Stimulated activated CD4-positive, alpha-beta T cell treated with anti-CD3 and anti-CD28 coated beads, Interleukin-1b, Interleukin-23, amount 100 ng/mL, for 1 hour (primary cell): ENCODE measurements at places on chromosomes 11 and 22.

DNA sequence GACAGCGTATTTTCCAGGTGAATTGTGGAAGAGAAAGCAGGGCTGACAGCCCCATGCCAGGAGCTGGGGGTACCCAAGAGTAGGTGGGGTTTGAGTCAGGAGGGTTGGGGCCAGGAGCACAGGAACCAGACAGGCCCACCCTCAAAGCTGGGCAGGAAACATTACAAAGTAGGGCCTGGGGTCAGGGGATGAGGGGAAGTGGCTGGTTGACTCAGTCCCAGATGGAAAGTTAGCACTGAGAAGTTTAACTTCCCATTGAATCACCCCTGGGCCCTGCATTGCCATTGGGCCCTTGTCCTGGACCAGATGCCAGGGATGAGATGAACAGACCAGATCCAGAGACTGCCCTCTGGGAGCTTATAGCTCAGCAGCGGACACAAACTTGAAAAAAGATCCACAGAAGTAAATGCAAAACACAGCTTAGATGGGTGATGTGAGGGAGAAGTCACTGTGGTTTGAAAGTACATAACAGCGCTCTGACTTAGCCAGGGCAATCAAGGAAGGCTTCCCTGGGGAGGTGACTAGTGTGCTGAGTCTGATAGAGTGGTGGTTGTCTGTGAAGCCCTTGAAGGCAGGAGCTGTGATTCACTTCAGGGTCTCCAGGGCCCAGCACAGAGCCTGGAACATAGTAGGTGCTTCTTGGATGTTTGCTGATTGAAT lies 2.2 kb downstream of the MAFF start:
- DNase-seq, result no peak

DNA sequence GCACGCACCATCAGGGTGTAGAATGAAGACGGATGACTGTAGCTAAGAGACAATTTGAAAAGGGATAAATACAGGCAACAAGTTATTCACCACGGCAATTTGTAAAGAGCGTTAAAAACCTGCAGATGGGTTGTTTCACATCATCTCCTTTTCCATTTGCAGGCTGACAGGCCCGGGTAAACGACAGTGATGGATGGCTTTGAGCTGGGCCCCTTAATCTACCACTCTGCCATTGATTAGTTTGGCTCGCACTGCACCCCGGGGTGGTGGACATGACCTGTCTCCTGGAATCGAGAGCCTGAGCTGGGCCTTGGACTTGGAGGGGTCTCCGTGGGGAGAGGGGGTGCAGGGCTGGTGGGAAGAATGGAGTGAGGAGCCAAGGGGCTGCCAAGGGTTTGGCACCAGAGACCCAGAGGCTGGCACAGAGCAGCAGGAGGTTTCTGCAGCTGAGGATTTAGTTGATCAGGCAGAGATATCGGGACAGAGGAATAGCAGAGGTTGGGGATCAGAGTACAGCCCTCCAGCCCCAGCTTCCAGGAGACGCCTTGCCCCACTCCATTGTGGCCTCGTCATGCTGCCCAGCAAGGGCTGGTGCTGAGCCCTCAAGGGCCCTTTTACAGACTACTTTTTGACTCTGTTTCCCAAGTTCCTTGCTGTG lies 110.6 kb upstream of the NECTIN1 start:
- no peak for DNase-seq

DNA sequence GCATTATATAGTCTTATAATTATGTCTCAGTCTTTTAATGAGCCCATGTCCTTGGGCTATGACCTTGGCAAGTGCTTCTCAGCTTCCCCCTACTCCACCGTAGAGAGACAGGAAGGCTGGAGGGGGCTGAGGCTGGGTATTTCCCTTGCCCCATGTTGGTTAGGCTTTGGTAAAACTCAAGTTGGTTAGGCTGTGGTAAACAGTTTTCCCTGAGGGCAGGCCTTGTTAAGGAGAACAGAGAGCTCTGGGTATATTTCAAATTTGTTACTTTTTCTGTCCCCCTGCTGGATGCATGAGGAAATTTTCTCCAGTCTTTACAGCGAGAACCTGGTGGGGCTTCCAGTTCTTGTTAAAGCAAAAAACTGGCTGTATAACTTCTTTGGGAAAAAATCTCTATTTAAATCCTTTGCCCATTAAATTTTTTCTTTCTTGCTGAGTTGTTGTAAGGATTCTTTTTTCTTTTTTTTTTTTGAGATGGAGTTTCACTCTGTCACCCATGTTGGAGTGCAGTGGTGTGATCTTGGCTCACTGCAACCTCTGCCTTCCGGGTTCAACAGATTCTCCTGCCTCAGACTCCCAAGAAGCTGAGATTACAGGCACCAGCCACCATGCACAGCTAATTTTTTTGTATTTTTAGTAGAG lies 12.2 kb upstream of the DCHS1 start:
- no peak for DNase-seq

DNA sequence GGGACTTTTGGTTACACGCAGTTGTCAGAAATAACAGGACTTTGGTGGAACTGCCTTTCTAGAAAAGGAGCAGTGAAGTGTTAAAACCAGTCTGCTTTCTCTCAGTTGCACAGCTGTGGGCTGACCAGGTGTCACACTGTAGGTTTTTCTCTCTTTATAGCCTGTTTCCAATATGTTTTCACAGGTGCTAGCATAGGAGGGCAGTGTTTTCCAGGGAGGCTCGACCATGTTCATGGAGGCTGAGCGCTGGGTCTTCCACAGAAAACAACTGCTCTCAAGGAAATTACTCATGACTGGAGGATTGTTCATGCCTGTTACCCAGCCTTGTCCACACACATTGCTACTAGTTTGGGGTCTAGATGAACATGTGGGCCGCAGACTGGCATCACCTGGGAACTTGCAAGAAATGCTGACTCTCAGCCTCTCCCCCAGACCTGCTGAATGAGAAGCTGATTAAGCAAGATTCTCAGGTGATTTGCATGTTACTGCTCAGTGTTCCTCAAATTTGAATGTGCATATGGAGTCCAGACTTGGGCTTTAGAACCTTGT lies 157.7 kb downstream of the MAML2 start:
- DNase-seq, result no peak

DNA sequence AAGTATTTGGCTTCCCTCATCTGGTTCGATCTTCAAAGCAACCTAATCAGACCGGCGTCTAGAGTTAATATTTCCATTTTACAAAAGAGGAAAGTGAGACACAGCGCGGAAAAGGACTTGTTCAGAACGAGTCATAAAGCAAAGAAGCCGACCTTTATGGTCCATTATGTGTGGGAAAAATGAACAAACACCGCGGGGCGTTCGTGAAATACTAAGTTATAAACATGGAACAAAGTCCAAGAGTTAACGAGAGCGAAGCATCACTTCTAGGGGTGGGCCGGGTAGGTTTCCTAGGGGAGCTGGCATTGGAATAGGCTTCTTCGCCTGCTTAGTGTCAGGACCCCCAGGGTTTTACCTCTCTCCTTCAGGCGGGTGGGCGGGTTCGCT lies 575 bp downstream of the DUSP18 start:
- no peak for DNase-seq

DNA sequence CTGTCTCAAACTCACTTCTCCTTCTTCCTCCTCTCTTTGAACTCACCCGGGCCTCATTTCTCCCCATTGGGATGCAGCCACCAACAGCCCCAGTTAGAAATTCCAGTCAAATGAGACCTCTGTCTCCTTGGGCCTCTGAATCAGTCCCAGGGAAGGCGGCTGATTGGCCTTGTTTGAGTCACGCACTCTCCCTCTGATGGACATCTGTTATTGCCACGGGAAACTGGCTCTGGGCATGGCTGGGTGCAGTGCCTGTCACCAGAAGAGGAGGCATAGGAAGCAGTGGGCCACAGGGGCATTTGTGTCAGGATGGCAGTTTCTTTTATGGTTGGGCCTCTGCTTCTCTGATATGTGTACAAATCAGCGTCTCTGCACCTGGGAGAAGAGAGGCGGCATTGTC lies 9.6 kb upstream of the WNT11 start:
- no peak for DNase-seq

- DNase-seq, result no peak
Measured at GRCh38 chr22:39367035-39367434, 17.2 kb downstream of the SYNGR1 start.

GRCh38 chr11:72405009-72405408 lies 29.3 kb downstream of the CLPB start:
- DNase-seq, result no peak

DNA sequence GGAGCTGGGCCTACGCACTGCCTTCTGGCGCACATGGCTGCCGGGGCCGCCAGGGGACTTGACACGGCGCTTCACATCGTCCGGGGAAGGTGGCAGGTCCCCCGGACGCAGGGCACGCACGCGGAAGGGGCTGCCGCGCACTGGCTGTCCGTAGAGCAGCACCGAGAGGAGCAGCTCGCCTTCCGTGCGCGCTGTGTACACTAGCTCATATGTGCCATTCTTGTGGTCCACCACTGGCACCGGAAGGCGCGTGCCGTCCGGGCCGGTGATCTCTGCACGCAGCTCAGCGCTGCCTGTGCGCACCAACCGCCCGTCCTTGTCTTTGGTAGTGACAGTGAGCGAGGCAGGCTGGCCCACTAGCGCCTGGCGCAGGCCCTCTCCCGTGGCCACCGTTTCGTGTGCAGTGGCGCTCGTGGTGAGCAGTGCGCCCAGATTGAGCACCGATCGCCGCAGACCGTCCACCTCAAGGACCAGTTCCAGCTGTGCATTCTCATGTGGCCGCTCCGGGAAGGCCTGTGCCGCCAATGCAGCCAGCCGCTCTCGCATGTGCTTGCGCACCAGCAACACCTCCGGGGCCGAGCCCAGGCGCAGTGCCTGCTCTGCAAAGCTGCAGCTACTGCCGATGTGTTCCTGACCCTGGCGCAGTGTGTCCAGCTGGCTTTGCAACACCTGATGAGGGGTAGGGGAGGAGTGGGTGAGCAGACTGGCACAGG lies 15.7 kb upstream of the HPX start:
- no peak for DNase-seq

DNA sequence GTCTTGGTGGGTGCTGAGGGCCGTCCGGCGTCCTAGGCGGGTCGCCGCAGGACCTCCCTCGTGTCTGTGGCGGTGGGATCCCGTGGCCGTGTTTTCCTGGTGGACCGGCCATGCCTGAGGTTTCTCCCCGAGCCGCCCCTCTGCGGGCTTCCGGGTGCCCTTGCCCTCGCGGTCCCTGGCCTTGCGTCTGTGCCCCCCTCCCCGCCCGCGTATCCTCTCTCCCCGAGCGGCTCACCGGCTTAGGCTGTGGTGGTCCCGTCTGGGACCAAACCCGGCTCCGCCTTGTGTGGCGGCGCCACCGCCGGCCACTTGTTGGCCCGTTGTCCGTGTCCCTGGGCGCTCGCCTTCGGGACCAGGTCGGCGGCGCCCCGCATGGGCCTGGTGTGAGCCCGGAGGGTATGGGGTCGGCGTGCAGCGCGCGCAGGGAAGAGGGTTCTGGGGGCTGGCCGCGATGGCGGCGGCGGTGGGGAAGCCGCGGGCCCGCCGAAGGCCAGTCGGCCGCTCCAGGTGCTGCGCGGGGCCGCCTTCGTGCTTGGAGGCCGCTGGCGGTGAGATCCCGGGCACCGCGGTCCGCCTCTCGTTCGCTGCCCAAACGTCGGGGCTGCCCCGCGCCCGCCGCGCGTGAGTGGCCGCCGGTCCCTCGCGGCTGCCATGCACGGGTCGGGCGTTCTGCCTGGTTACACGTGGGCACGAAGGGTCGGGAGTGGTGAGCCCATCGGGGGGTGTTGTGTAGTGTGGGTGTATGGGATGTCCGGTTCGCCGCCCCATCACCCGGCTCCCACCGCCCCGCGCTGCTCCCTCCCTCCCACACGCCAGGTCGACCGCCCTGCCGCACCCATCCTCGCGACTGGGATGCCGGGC lies 3899.1 kb upstream of the OR11H1 start:
- DNase-seq, result no peak

DNA sequence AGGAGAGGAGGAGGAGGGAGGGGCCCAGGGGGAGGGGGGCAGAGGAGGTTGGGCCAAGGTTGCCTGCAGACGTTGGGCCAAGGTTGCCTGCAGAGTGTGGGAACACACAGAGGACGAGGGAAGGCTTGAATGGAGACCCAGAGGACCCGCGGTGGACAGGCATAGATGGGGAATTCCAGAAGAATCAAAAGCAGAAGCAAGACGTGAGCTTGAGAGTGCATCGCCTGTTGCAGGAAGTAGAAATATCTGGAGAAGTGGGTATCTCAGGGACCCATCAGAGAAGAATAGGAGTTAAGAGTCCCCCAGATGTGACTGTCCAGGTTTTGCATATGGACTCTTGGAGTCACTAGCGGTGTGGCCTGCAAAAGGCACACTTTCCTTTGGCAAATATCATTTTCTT lies 670.2 kb downstream of the TBC1D22A start:
- DNase-seq, result no peak

GRCh38 chr11:113518716-113519495 lies 43.7 kb upstream of the DRD2 start:
- DNase-seq, result no peak

GRCh38 chr11:115911613-115912346 lies 407.6 kb upstream of the CADM1 start:
- no peak for DNase-seq

GRCh38 chr11:126337474-126338241 lies 17.8 kb upstream of the ST3GAL4 start:
- DNase-seq, result no peak

- no peak for DNase-seq
Measured at GRCh38 chr11:131819865-131820264, 449.4 kb downstream of the NTM start.

DNA sequence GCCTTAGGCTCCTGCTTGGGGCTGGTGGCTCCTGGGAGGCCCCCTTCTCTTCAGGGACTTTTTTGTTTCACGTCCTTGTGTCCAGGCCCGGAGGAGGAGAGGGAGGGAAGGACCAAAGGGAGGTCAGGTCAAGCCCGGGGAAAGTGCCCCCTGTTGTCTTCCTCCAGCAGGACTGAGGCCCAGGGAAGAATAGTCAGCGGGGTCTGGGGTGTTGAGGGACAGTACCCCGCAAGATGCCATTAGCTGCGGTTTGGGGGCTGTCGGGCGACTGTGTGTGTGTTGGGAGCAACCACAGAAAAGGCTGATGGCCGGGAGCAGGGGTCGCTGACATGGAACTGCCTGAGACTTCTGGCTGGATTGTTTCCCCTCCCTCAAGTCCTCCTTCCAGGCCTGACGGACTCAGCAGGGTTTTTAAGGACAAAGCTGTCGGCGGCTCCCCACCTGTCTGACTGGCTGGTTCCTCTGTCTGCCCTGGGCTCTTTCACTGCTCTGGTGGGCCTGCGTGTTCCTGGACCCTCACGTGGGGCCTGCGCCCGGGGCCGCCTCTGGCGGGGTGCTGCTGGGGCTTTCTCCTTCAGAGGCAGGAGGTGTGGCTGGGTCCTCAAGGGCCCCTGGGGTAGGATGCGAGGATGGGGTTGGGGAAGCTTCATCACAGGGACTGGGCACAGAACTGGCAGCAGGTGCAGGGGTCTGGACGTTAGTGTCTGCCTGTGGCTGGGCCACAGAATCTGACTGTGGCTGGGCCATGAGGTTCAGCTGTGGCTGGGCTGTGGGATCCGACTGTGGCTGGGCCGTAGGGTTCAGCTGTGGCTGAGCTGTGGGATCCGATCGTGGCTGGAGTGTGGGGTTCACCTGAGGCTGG lies 1.5 kb downstream of the GPR152 start:
- DNase-seq, result no peak

- DNase-seq, result no peak
Measured at GRCh38 chr22:17865183-17866055, 91.2 kb upstream of the BID start.

GRCh38 chr22:35328472-35328885 lies 28.8 kb downstream of the TOM1 start:
- DNase-seq, result no peak
